Stimulated activated CD4-positive, alpha-beta T cell treated with anti-CD3 and anti-CD28 coated beads, TNF-alpha, amount 100 ng/mL, for 48 hours (primary cell): ENCODE measurements at places on chromosomes 2 and 18.

- no peak for DNase-seq
These were observed 41.6 kb downstream of the TDRD15 start for GRCh38 chr2:21165350-21165749.

GRCh38 chr2:168371273-168372019 is 84.6 kb upstream of the CERS6 start:
- no peak for DNase-seq

DNA sequence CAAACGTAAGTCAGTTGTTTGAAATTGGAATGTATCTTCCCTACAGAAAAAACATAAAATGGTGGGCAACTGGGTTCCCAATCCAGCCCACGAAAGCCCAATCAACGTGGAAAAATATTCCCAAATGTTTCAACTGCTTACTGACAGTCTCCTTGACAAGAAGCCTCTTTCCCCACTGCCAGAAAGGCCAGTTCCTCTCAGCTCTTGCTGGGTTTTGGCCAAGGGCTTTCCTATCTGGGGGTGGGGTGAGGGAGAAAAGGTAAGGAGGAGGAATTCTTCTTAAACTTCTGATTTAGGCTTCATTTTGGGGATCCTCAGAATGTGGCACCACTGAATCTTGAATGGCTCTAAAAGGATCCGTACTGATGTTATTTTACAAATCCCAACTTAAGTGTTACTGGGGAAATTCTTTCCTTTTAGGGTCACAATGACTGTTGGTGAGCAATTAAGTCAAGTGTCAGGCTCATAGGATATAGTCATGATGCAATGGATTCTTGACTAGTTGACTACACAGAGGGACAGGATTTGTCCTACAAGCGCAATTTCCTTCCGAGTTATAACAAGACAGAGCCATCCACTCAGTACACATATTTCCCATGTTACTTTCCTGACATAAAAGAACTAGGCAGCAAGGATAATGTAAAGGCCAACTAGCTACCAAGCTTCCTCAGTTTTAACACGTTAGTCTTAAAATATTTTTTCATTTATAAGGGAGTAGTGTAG is 73.6 kb downstream of the SPRED2 start:
- DNase-seq: no peak

GRCh38 chr2:1004398-1004797 is 53.7 kb downstream of the SNTG2 start:
- no peak for DNase-seq

GRCh38 chr18:75923169-75923568 is 495.7 kb upstream of the SMIM21 start:
- no peak for DNase-seq

GRCh38 chr2:207766041-207766551 is 3.6 kb downstream of the FZD5 start:
- no peak for DNase-seq

DNA sequence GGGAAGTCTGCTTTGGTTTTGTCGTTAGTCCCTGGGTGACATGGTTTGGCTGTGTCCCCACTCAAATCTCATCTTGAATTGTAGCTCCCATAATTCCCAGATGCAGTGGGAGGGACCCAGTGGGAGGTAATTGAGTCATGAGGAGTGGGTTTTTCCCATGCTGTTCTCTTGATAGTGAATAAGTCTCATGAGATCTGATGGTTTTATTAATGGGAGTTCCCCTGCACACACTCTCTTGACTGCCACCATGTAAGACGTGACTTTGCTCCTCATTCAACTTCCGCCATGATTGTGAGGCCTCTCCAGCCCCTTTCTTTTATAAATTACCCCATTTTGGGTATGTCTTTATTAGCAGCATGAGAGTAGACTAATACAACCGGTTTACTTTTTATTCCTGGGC is 405.8 kb upstream of the ID2 start:
- no peak for DNase-seq

- DNase-seq: peak; percentile 38
These were observed at the start of gene GALNT14 for GRCh38 chr2:31138037-31138962. TSS of gene GALNT14 (minus strand) at chr2:31138440. CDS start at chr2:31138086, 354 bp downstream.

- no peak for DNase-seq
These were observed 557 bp upstream of the E2F6 start for GRCh38 chr2:11466307-11467128.

DNA sequence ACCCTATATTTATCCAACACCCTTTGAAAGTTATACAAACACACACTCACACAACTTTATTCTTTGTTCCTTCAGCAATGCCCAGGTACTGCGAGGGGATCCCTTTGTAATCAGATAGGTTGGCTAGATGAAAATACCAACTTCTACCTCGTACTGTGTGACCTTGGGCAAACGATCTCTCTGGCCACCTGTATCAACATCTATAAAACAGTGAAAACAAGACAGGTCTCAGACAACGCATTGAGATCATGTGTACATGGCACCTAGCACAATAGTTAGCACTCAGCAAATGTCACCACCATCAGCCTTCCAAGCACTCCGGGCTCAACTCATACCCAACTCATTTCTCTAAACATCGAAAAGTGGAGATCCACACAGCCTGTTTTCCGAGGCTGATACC is 118.4 kb upstream of the PPP1CB start:
- no peak for DNase-seq

- no peak for DNase-seq
These were observed 70.3 kb upstream of the COL5A2 start for GRCh38 chr2:189249901-189250300.

DNA sequence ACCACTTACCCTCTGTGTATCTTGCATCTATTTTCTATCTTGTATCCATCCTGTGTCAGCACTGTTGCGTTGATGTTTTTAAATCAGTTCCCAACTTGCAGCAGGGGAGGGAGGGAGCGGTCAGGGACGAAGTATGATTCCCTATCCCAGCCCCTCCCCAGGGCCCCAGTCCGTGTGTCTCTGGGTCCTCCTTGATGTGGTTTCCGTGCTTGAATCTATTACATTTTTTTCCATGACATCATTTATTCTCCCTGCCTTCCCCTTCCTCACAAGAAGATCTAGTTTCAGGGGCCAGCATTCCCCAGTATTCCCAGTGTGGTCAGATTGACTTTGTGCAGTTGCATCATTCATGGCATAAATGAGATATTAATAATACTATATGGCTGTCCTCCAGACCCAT is 479.3 kb downstream of the PTPRM start:
- no peak for DNase-seq

- DNase-seq: no peak
These were observed 146.7 kb downstream of the MYO3B start for GRCh38 chr2:170324640-170325046.

DNA sequence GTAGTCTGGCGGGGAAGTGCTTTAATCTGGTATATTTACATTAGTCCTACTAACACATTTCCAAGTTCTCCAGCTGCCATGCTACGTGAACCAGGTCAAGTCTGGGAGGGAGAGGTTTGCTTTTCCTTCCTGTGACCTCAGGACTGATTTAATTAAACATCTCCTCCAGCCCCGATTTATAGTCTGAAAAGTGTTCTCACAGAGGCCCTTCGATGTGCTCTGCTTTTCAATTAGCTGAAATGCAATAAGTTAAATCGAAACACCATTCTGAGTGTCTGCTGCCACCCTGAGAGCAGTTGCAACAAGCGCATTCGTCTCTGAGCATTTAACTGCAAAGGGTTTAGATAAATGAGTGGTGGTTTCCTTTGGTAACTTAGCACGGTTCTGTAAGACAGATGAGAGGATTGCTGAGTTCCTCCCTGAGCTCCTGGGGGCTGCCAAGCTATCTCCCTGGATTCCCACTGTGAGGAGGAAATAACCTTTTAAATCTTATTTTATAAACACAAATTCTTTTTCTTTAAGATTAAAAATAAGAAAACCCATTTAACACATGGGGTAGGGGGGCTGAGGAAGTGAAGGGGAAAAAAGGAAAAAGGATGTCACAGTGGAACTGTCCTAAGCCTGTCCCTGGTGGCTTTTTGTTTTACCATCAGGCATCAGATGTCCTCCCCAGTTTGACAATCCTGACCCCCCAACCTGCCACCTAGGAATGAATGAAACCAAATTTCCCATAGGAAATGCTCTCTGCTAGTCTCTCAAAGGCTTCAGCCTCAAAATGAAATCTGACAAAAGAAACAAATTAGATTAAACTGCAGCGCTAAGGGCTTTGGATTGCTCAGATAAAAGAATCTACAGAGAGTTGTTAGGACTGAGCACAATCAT is 56.5 kb upstream of the CREB1 start:
- no peak for DNase-seq

GRCh38 chr2:146665800-146666199 is 1179.0 kb upstream of the ACVR2A start:
- no peak for DNase-seq

GRCh38 chr2:2831633-2832032 is 500.6 kb upstream of the MYT1L start:
- DNase-seq: no peak

- DNase-seq: no peak
These were observed 479.1 kb downstream of the MBD2 start for GRCh38 chr18:53745224-53745967.

DNA sequence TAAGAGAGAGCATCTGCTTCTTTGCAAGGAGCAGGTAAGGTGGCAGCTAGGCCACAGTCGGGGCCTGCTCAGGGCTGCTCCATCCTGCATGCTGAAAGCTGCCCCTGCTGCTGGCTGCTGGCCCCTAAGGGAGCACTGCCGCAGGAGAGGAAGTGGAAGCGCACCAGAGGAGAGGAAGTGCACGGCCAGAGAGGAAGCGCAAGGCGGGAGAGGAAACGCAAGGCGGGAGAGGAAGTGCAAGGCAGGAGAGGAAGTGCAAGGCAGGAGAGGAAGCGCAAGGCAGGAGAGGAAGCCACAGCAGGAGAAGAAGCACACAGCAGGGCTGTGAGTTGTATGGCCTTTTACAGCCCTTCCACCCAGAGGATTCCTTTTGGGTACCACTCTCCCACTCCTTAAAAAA is 539.0 kb upstream of the TNP1 start:
- no peak for DNase-seq

- DNase-seq: no peak
These were observed 260.0 kb downstream of the ASXL3 start for GRCh38 chr18:33838054-33838453.

GRCh38 chr2:46703588-46703987 is 212.0 kb downstream of the MCFD2 start:
- DNase-seq: no peak

- no peak for DNase-seq
These were observed 90.3 kb downstream of the HDAC4 start for GRCh38 chr2:239310401-239311061.

DNA sequence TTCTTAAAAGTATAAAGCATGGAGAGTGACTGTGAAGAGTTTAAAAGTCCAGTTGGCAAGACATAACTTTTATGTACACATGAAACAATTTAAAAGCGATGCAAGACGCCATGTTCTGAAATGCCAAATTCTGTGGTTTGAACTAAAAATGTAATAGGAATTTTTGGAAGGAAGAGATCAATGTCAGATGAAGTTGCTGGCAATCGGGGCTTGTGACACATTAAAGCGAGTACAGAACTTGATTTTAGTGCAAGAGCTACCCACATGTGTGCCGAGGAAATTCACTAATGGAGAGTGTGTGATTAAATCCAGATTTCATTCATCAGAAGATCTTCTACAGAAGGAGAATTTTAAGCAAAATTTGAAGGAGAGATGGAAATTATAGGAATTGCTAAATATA is 220.2 kb upstream of the CCDC68 start:
- DNase-seq: no peak

- DNase-seq: no peak
These were observed 1.7 kb downstream of the MIB1 start for GRCh38 chr18:21742315-21742687.

DNA sequence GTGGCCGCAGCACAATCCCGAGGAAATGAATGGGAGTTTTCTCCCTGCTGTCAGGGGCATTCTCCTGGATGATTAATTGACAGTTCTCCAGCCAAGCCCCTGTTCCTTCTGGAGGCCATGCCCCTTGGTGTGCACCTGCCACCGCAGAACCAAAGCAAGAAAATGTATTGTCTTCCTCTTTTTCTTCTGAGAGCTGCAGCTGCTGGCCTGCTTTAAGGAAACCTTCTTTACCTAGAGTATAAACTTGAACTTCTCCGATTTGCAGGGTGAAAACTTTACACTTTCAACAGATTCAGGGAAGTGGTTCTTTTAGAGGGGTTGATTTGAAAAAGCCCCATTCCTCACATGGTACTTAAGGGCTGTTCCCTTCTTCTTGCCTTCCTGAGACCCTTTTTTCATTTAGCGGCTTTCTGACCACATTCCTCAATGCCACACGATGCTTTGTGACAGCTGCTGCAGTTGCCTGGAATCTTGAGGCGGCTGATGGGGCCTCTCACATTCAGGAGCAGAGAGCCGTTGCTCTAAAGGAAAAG is 402.8 kb downstream of the TXNL1 start:
- DNase-seq: no peak

DNA sequence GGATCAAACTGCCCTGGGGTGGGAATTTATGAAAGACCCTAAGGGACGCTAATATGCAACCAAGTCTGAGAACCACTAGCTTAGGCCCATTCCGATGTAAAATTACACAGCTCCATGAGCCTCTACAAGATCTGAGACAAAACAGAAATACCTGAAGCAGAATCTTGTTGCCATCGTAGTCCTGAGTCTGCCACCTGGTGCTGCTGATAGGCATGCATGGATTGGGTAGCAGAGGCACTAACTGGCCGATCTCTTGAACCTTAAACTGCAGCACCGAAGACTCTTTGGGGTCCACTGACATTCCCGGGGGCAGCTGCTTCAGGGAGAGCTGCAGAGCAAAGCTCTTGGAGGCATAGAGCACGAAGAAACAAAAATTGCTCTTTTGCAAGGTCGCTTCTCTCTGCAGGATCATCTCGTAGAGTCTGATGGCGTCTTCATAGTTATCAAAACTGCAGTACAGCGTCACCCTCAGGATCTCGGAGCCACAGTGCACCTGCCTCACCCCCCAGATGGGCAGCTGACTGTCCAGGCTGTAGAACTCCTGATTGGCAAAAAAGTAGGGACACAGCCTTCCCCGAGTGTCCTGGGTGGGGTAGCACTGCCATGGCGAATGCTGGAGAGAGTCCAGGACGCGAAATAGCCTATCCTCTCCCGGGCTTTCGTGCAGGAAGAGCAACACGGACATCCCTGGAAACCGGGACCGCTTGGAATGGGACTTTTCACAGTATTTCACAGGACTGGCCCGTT is 848 bp downstream of the FAM124B start:
- DNase-seq: no peak

DNA sequence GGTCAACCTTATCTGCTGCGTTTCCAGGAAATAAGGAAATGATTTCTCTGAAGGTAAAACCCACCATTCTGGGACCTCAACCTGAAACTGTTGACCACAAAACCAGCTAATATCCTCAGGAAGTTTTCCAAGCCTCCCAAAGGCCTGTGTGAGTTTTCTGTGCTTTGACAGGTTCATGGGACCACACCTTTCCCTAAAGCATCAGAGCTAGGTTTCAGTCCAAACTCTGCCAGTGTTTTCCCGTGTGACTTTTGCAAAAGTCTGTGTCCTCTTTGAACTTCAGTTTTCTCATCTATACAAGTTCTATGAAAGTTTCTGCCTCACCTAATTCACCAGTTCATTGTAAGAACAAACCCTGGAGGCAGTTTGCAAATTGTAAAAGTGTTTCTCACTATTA is 39.8 kb downstream of the VSNL1 start:
- no peak for DNase-seq
